ENCODE measurements at places on chromosomes 2 and 18.

DNA sequence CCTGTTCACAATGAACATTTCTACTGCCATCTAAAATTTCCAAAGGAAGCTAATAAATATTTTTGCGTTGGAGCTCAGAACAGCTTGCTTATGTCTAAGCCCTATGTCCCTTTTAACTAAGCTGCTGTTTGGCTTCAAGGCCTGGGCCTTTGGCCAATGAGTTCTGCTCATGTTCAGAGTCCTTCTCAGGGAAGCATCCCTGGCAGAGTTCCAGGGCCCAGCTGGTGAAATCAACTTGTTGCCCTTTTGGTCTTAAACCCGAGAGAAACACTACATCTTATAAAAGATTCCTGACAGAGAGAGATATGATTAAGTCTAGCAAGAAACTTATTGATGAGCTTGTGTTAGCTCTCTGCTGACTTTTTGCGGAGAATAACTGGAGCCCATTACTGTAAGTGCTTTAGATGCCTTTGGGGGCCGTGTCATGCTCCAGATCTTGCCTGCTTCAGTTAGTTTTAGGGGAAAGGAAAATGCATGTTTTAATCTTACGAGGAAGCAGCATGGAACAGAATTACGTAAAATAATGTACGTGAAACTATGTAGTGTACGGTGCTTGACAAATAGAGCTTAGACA lies 102.5 kb upstream of the NOSTRIN start:
- DNase-seq = no peak

DNA sequence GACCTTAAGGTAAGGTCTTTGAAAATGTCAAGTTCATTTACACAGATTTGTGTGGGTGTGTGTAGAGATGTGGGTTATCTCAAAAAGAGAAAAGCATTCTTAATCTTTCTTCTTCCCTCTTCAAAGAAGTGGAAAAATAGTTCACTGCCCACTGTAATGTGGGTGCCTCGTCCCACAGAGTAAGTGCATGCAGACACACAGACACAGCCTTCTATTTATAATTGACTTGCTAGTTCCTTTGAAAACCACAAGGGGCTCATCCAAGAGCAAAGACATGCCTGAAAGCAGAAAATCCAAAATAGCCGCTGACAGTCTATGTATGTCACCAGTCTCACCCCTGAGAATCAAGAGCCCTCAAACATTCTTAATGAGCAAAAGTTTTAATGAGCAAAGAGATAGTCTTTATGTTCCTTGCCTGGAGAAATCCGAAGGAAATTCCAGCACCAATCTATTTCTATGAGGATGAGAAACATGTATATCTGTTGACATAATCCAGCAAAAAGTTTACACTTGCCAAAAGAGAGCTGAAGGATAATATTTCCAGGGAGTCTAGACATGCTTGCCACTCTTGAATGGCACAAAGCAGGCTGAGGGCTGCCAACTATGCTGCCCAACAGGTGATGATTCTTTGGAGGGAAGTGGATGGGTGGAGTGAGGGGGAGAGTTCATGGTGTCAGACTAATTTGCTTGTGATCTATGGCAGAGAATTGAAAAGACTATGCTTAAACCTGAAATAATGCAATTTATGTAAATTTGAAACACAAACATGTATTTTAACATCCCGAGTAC lies 93.9 kb downstream of the ACVR1 start:
- DNase-seq = no peak

DNA sequence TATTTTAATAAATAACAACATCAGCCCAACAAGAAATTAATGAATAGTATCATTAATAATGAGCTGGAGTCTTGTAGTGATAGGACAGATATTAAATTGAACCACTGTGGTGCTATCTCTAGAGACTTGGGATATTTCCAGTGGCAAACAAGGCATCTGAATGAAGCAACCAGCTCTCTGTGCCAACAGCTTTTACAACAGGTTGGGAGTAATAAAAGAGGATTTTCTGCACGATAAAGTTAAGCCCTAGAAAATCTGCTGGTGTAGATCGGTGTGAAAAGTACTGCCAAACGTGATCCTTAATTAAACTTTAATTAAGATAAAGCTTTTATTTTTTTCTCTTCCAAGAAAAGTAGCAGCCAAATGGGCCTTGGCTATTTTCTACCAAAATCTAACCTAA lies 385.5 kb downstream of the NR4A2 start:
- DNase-seq = no peak

- no peak for DNase-seq
Observed at GRCh38 chr18:76467371-76468190, 27.5 kb downstream of the ZNF516 start.

GRCh38 chr2:151408788-151409600 lies 708 bp upstream of the RIF1 start:
- no peak for DNase-seq

DNA sequence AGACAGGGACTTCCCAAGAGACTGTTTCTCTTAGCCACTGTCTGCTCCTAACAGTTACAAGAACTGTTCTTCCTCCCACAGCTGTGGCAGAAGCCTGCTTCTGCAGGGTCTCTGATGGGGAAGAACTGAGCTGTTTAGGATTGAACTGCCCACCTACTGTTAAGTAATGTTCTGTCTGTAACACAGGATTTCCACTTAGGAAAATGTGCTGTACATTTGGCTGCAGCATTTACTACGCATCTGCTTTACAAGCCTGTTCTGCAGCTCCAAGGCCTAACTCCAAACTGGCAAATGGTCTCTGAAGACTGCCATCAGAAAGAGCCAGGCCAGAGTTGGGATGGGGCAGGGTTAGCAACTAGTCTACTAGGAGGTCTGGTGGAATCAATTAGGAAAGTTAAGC lies 87.8 kb upstream of the UPP2 start:
- no peak for DNase-seq

- DNase-seq = no peak
Observed at GRCh38 chr18:1906421-1906820, 664.9 kb downstream of the METTL4 start.

DNA sequence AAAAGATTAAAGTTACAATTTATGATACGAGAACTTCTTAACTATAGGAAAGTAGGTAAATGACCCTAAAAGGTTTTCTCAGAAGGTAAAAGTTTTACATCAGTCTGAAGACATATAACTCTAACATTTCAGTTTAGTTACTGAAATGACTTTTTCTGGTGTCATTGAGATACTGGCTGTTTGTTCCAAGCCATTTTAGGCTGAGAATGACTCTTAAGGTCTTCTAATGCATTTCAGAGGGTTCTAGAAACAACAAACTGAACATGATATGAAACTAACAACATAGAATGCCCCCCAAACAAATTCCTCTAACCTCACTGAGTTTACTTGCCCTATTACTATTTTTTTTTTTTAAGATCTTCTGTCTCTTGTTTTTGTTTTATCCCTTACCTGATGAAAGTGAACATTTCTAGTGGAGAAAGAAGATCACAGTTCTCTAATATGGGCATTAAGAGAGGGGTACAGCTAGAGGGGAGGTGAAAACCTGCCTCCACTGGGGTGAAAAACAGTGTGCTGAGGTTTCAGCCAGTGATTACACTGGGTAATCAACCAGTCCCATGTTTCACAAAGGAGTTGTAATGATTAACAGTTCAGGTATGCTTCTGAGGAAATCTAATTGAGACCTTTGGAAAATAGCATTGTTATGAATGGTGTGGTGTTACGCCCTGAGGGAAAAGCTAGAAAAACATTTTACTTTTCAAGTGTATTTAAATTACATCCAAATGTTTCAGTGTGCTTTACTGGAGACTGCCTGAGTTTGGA lies 11.2 kb downstream of the NABP1 start:
- no peak for DNase-seq

GRCh38 chr18:45567123-45567522 lies 48.2 kb upstream of the SLC14A2 start:
- no peak for DNase-seq

GRCh38 chr18:45825258-45826044 lies at the start of gene SIGLEC15:
Gene SIGLEC15 (plus strand): TSS chr18:45825675. CDS start chr18:45825729, 54 bp downstream.
- no peak for DNase-seq

DNA sequence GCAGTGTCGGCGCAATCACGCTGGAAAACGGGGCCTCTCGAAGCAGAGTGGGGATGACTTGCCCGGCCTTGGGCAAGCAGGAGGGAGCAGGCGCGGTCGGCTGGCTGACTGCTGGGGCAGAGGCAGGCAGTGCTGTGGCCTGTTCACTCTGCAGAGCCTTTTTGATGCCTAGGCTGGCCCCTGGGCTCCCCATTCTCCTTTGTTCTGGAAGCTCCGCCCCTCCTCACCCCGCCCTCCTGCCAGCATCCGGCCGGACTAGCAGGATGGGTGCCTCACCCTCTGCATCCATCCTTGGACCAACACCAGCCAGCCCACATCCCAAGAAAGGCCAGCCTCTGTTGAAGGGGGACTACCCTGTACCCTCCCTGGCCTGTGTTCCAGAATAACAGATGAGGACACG lies at the start of gene ASPRV1:
ASPRV1 (minus strand) TSS at position 136 of the 400 bp plus-strand sequence. CDS start 195 bp downstream, outside the sequence.
- DNase-seq = no peak

DNA sequence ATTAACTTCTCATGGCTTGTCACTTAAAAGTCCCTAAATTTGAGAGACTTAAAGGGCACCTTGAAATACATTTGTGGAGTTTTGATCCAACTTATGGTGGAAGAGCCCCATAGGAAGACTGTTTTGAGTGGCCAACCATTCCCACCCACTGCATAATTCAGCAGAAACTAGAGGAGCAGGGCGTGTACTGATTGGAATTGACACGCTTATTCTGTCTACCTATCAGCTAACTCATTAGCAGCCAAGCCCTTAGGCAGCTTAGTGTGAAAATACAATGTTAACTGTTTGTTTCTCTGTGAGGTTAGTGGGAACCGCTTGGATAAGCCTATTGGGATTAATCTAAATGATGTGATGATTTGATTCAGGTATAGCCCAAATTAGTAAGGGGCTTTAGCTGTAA lies 6.4 kb downstream of the LGALSL start:
- no peak for DNase-seq
